Keratinocyte (primary cell): ENCODE measurements at places on chromosomes 1 and 21.

DNA sequence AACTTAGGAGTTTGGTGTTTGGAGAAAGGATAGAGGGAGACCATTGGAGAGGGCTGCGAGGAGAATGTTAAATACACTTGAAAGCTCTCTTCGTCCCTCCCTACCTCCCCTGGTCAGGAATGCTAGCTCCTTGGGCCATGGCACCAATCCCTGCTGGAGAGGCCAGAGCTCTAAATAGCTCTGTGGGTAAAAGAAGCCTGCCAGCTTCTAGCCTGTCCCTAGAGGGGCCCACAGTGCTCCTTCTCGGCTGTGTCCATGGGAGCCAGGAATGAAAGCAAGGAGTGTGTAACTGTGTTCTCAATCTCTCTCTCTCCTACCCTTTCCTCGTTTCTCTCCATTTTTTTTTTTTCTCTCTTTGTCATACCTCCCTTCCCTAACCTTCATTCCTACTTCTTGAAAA, at the start of gene CCDC190:
CCDC190 (minus strand) TSS at position 75 of the 400 bp plus-strand sequence. CDS start 1,529 bp downstream, outside the sequence.
- DNase-seq = no peak

DNA sequence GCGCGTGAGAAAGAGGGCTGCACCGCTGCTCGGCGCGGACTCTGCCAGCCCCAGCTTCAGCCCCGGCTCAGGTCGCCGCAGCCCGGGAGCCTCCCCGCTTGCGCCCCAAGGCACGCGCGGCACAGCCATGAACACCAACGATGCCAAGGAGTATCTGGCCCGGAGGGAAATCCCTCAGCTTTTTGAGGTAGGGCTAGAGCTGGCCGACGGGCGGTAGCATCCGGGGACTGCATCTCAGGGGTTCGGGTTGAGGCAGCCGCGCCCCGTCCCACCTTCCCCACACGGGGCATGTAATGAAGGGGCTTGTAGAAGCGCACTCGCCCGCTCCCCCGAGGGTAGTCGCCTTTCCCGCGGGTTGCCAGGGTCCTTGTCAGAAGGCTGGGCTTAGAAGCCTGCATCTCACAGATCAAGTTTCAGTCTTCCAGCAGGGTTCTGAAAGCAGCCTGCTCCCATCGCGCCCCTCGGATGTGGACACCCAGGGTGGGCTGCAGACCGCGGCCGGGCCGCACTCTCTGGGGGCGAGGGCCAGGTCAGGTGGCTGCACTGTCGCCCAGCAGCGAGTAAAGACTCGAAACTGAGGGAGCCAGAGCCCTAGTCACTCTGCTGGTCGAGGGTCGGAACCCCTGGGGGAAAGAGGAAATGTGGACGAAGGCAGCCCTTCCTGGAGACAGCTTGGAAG, 507 bp downstream of the AK5 start:
- DNase-seq = no peak

GRCh38 chr1:244901400-244902015, 37.2 kb upstream of the HNRNPU start:
- DNase-seq = no peak

DNA sequence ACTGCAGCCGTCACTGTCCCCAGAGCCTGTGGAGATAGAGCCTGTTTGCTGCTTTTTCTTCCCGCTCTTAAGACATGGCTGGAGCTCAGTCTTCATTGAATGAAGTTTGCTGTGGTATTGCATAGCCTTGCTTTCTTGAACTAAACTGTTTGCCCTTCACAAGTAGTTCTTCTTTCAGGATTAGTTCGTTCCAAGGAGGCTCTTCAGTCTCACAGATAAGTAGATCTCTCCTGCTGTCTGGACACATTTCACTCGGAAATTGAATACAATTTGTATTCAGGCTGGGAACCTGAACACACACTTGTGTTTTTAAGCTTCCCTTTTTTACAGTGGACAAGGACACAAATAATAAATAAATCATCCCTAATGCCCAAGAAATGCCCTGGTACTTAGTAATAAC, 34.7 kb downstream of the IFNAR1 start:
- DNase-seq = no peak

- DNase-seq = no peak
Observed at GRCh38 chr1:91450260-91450659, 45.6 kb upstream of the HFM1 start.

DNA sequence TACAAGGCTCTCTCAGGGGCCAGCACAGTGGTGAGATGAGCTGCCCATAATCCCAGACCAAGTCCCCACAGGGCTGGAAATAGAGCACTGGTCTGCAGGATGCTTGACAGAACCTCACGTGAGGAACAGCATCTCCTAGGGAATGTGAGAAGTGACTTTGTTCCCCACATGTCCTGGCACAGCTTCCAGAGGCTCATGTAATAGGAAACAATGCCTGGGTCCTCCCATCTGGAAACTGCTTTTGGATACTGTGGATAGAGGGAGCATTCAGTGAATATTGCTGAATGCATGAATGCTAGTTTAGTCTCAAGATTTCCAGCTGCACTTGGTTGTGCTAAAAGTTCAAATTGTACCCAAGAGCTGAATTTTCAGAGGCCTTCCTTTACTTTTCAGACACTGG, 146.2 kb downstream of the TNR start:
- DNase-seq = no peak
